Muscle of arm (tissue), 14 donors: ENCODE measurements at places on chromosomes 6 and 20. TPM values are rescaled to one million over a fixed set of nuclear protein-coding genes. Genes with fewer than 3 reads are reported as not detected.

DNA sequence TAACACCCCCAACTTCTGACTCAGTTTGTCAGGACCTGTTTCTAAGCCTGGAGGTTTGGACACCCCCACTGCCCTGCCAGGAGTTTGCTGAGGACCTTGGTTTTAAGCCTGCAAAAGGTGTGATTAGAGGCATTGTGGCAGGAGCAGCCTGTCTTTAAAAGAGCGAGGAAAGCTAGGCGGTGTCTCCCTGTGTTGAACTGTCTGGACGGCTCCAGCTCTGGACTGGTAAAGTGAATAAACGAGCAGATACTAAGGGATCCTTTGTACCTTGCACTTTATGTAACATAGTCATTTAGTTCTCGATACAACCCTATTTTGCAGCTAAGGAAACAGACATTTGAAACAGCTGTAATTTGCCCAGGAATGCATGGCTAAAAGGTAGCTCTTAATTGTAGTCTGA lies 14.4 kb downstream of the FAM83D start:
- DNase-seq = no peak

DNA sequence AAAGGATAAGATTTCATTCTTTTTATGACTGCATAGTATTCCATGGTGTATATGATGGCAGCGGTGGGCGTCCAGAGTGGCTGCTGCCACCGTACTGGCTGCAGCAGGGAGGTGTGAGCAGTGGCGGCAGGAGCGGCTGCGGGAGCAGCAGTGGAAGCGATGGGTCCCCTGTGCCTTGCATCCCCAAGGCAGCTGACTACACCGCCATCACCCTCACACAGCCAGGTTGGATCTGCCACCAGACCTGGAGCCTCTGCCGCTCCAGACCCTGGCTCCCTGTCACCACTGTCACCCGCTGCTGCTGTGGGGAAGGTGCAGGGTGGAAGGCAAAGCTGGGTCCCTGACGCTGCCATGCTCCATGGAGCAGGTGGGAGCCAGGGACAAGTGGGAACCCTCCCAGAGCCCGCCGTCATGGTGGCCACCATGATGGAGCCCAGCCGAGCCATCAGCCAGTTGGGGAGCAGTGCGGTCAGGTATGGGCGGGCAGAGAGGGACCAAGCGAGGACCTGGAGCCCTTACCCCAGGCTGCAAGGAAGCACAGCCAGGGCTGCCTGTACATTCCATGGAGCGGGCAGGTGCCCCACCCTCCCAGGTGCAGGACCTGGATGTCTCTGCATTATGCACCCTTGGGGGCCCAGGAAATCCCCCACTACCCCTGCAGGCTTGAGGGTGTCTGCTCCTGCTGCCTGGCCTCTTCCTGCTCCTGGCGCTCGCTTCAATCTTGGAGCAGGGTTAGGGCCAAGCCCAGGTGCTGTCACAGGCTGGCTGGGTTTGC lies 226.1 kb downstream of the OTOR start:
- DNase-seq = no peak

DNA sequence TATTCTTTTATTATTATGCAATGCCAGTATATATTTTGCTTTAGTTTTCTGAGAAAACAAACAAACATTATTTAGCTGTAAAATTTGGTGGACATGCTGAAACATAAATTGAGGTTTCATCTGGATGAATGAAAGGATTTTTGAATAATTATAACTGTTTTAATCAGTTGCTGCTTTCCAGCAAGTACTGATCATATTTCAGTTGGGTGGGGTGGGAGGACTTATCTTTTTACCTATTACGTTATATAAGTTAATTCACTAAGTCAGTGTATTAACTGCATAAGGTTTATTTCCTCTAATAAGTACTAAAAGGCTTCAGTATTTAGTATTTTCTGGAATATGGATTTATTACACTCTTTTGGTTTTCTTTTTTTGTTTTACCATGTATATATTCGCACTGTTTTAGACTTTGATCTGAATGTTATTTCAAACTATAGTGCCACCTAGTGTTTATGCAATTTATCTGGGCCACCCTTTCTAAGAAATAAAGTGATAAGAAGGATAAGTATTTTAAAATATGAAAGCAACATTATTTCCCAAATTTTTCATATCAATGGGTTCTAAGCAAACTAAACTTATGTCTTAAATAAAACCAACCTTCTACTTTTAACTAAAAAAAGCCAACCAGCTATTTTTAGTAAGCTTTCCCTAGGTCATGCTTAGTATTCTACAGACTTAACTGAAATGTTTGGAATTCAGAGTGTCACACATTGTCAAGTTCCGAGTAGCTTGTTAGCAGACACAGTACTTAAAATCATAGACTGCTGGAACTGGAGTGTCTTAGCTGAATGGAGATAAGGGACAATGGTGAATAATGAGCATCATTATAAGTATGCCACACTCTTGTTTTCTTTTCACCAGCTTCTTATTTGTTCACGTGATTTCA lies 105.4 kb upstream of the MCHR2 start:
- no peak for DNase-seq

DNA sequence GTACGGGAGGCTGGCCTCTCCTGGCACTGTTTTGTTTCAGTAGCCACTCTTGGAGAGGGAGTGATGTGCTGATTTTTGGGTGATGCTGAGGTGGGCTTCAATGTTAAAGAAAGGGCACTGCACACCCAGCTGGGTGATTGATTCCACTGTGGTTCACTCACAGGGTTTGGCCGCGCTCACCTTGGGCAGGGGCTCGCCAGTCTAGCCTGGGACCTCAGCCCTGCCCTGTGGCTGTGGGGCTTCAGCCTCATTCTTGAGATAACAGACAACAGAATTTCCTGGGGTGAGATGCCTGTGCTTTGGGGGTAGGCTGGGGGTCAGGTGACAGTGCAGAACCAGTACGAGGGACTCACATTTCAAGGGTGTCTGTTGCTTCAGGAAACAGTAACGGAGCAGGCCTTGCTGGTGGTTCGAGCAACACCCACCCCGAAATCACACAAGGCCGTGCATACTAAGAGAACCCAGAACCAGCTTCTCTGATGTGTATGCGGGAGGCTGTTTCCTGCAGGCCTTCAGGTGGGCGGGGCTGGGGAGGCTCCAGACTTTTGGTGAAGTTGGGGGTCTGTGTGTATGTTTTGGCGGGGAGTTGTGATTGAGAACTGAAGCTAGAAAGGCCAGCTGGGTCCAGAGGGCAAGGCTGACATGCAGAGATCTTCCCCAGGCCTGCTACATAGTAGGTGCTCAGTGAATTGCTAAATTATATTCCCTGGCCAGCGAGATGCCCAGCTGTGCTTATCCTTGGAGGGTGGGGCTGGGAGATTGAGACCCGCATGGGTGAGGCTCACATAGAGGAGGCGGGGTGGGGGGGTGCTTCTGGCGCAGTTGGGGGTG lies 154.2 kb upstream of the RNF24 start:
- DNase-seq = no peak

The C20orf144 gene
- polyA plus RNA-seq = 0.11 TPM

DNA sequence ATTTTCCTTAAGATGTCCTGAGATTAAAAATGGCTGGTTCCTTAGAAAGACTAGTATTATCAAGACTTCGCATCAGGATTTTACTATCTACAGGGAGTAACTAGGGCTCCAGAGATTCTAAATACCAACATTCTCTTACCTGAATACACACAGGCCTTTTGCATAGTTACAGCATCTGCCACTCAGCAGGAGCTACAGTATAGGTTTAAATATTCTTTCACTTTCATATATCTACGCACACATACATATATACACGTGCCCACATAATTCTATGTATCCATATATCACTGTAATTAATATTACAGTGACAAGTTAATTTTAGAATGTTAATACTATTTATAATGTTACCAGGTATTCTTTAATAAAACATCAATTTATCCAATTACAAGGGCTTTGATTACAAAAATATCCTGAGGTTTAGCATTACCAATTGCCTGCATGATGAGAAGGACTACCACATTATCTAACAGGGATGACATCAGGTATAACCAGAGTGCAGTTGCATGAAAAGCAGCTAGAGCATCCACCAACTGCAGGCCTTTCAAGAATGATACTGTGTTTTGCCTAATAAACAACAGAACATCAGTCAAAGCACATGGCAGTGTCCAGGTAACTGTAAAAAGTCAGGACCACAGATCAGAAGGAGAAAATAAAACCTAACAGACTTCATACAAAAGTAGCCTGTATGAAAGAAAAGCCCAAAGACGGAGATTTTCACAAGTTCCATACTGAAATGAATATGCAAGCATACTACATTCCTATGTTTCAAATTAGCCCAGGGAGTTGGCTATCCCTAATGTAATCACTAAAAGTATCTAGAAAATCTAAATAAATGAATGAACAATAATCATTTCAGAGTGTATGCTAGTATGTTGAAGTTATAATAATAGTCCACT lies 268.7 kb downstream of the PTPRK start:
- DNase-seq = no peak

The ZC3H12D gene
- polyA plus RNA-seq = 0.28 TPM

The RIN2 gene
- polyA plus RNA-seq = 21.0 TPM

GRCh38 chr6:142821164-142821716 lies 123.7 kb downstream of the HIVEP2 start:
- no peak for DNase-seq

- DNase-seq = no peak
Observed at GRCh38 chr6:156125844-156126243, 651.3 kb upstream of the ARID1B start.

The MDN1 gene
- polyA plus RNA-seq = 28.3 TPM

- DNase-seq = no peak
Observed at GRCh38 chr6:164690702-164691500, 618.5 kb downstream of the C6orf118 start.

GRCh38 chr6:42409581-42409980 lies 42.1 kb downstream of the TRERF1 start:
- DNase-seq = no peak

The UNC5CL gene
- 15.4 TPM for polyA plus RNA-seq

DNA sequence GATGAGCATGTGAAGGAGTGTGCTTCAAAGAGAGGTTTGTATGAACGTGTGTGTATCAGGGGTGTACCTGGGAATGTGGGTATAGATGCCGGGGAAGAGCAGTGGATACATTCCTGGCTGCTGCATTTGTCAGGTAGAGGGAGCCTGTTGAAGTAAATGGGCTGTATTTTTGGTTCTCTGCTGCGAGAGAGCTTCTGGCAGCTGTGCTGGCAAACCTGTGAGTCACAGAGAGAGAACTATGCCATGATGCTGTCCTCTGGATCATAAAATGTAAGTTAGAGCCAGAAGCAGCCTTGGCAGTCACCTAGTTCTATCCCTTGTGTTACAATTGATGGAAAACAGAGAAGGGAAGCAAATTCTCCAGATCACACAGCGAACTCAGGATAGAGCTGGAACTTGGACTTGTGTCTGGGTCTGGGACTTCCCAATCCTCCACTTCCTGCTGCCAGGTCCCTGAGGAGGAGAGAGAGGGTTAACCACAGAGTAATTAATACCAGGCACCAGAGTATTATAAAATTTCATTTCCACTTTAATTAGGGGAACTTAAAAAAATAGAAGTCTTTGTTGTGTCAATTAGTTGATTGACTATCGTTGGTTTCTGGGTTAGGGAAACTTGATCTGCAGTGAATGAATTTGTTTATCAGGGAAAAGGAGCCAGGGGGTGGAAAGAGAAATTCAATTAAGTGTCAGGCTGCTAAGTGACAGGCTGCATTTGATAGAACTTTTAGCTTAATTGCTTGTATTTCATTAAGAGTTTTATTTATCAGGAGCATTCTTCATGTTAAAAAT lies 41.1 kb upstream of the GTSF1L start:
- DNase-seq = peak; percentile 37

The SYNCRIP gene
- polyA plus RNA-seq = 117 TPM

GRCh38 chr20:56781108-56781739 lies 152.1 kb downstream of the TFAP2C start:
- DNase-seq = no peak

The C20orf141 gene
- not detected for polyA plus RNA-seq

DNA sequence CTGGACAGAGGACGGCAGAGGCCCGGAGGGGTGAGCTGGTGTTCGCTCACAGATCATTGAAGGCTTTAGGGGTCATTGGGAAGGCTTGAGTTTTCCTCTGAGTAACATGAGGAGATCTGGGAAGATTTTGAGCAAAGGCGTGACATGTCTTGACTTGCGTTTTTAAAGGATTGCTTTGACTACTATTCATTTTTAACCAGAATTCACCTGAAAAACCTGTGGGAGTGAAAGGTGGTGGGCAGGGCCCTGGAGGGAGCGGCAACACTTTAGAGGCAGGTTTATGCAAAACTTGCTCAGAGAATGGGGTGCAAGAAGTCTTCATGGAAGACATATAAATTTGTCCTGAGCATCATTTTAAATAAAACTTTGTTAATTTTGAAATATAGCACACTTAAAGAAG lies 72.2 kb upstream of the EEF1E1 start:
- DNase-seq = no peak

GRCh38 chr20:9367746-9368145 lies 146.6 kb upstream of the LAMP5 start:
- no peak for DNase-seq
